Tongue (tissue), 3 donors: ENCODE measurements at places on chromosomes 2 and 18.

GRCh38 chr18:2848247-2849246 lies 1.7 kb downstream of the EMILIN2 start:
- peak; percentile 39 for DNase-seq

DNA sequence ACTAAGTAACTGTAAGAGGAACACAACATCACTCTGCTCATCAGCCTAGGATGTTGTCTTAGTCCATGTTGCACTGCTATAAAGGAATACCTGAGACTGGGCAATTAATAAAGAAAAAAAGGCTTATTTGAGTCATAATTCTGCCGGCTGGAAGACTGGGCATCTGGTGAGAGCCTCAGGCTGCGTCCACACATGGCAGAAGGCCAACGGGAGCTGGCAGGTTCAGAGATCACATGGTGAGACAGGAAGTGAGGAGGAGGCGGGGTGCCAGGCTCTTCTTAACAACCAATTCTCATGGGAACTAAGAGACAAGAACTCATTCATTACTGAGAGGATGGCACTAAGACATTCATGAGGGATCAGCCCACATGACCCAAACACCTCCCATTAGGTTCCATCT lies 46.8 kb downstream of the EPG5 start:
- peak; percentile 45 for DNase-seq

DNA sequence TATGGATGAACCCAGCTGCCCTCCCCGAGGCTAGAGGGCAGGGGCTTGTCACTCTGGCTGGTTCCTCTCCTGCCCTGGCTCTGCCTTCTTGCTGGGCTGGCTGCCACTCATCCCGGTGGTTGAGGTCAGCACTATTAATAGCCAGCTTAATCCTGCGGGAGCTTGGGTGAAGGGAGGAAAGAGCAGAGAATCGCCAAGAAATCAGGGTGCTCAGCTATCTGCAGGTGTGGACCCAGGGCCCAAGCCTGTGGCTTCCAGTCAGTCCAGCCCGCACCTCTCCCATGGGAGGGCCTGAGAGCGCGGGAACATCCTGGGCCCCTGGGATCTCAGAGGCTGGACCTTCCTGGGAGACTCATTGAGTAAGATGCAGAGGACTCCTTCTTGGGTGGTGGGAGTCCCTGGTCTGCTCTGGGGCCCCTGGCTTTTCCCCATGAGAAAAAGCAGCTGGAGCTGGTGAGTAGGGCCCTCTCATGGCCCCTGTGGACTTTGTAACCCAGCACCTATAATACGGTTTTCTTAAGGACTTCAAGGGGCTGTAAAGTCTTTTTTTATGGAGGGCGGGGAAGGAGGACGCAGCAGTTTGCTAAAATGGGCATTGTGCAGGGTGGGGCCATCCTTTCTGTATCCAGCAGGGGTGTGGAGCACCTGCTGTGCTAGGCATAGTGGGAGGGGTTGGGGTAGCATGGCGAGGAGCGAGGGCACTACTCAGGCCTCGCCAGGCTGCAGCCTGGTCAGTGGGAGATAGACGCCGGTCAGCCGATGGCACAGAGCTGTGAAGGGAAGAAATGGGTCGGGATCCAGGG lies 27.4 kb upstream of the CNNM3 start:
- peak; percentile 75 for DNase-seq

DNA sequence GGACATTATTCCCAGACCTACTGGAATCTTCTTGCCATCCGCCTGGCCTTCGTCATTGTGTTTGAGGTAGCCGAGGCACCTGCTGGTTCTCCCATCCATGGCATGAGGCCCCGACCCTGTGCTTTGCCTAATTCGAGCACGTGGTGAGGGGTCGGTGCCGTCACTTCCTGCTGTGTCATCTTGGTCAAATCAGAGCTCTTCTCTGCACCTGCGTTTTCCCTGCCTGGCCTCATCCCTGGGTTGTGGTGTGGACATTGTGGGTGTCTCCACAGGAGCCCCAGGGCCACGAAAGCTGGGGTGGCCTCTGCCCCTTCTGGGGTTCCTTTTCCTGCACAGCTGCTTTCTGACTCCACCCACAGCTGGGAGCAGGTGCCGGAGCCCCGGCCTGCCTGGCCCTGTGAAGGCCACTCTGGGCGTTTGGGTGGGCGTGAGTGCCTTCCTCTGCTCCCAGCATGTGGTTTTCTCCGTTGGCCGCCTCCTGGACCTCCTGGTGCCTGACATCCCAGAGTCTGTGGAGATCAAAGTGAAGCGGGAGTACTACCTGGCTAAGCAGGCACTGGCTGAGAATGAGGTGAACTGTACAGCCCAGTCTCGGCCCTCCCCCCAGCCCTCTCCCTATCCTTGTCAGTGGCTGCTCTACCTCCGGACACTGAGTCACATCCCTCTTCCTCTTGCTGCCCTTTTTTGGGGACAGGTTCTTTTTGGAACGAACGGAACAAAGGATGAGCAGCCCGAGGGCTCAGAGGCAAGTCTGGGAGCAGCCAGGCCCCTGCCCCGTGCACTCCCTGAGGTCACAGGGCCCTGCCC lies 34.9 kb downstream of the ANO7 start:
- no peak for DNase-seq
